ENCODE measurements at places on chromosomes 16 and 17.
A peak's percentile ranks its signal among the peaks of the same experiment; 100 is the strongest.

- peak; percentile 68 for DNase-seq
Measured at GRCh38 chr16:77584205-77584859, 138.0 kb upstream of the NUDT7 start.

- DNase-seq: no peak
Measured at GRCh38 chr16:13995194-13995593, 75.2 kb downstream of the ERCC4 start.

DNA sequence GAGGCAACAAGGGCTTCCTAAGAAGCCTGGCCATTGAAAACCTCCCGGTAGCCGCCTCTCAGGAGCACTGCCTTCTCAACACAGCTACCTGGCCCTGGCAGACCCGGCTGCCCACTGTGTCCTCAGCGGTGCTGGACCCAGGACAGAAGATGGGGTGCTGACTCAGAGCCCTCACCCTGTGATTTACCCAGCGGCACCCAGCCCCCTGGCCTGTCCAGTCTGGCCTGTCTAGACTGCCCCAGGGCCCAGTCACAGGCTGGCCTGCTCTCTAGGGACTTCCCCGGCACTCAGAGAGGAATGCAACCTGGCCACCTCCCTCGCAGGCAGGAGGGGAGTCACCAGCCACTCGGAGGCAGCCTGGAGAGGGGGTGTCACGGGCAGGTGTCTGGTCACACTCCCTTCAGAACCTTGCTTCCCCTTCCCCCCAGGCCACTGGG lies 20.1 kb downstream of the PIEZO1 start:
- no peak for DNase-seq

- DNase-seq: no peak
Measured at GRCh38 chr17:72104863-72105234, 16.0 kb upstream of the SOX9 start.

DNA sequence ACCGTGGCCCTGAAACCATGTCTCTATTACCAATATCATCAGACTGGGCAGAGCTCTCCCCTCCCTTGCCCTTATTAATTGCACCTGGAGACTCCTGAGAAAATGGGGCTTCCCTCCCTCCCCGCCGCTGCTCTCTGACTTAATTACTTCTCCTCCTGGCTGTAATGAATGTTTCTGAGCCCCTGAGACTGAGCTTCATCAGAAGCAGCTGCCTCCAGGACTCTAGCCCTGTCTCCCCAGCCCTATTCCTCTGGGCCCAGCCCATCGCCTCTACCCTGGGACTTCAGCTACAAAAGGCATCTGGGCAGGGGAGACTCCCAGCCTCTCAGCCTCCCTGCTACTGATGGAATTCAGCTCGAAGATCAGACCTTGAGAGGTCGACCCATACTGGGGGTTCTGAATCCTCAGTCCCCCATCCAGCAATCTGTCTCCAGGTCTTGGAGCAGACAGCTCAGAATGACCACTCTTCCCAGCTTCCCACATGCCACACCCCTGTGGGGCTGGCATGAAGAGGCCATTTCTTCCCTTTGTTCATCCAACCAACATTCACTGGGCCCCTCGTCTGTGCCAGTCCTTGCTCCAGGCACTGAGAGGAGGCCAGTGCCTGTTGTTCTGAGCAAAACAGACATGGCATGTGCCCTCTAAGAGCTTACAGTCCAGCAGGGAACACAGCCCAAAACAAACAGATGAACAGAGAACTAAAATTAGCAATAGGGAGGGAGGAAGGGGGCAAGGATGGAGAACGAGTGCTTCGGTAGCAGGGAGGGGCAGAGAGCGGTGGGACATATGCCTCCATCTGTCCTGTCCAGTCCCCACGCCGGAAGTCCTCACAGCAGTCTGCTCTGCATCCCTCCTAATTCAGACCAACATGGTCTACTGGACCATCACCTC lies 17.0 kb upstream of the NAGS start:
- no peak for DNase-seq

DNA sequence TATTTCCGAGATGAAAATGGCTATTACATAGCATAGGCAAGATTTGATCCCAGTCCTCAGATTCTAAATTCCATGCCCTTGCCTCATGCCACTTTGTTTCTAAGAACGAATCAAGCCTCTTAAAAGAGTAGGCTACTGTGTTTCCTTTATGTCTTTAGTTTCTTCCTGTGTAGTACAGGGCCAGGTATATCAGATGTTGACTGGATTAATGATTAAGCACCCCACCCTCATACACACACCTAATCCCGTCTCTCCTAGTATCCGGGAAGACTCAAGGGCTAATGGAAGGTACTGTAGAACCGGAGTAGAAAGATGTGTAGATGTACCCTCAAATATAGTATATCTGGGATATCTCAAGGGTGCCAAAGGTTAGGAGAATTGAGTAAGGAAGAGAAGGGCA lies 6.7 kb downstream of the TOM1L1 start:
- DNase-seq: no peak

- DNase-seq: peak; percentile 27
Measured at GRCh38 chr17:63450551-63450950, 4.4 kb upstream of the CYB561 start.

GRCh38 chr17:42182927-42183734 lies 2.1 kb downstream of the HCRT start:
- peak; percentile 64 for DNase-seq

- DNase-seq: no peak
Measured at GRCh38 chr17:39995438-39995837, 14.8 kb downstream of the PSMD3 start.

DNA sequence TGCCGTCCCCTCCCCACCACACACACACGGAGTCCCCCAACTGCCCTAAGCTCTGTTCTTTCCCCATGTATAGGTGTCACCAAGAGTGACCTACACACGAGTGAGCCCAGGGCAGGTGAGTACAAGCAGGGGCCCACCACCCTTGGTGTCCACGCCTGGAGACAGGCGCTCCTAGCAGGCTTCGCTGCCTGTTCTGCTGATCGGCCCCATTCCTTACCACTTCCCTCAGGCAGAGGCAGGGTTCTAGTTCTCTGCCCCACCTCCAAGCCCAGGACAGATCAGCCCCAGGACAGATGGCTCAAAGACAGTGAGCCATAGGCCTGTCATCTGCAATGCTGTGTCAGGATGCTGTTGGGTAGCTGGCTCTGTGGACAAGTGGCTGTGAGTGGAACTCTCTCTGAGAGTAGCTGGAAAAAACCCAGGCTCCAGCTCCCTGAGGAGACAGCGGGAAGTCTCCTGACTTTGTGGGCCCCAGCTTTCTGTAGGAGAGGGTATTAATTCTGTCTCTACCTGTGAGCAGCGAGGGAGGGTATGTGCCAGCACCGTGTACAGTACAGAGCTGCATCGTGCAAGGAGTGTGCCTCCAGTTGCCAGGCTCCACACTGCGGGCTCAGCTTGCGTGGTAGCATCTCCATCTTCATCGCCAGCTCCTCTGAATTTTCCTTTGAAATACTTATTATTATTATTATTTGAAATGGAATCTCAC lies 897 bp downstream of the TP53I13 start:
- DNase-seq: no peak

DNA sequence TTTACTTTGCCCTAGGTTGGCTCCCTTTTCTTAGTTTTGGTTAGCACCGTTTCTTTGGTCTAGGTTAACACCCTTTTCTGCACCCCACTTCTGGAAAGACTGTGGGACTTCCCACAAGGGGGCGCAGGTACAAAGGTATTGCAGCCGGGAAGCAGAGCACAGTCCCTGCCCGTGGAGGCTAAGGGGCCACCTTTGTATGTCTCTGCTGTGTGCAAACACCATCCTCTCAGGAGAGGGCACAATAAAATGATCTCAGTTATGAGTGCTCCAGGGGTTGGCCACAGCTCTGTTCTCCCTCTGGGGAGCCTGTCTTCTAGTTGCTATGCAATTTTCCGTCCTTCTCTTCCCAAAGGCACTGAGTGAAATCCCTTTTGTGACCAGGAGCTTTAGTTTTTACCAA lies 28.4 kb upstream of the TMC5 start:
- DNase-seq: peak; percentile 16

- no peak for DNase-seq
Measured at GRCh38 chr16:22214402-22214801, 8.3 kb downstream of the EEF2K start.

DNA sequence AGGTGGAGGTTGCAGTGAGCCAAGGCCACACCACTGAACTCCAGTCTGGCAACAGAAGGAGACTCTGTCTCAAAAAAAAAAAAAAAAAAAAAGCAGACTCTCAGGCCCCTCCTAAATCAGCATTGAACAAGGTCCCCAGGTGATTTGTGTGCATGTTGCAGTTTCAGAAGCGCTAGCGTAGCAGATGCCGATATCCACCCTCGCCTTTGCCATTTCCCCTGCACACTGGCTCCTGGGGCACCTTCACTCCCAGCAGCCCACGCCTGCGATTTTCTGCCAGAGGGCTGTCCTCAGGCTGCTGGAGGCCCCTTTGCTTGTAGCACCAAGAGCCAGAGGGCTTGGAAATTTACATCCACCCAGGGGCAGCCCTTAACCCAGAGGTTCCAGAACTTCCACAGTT lies 95.6 kb downstream of the WSCD1 start:
- no peak for DNase-seq
